Activated CD4-positive, alpha-beta memory T cell treated with anti-CD3 and anti-CD28 coated beads for 36 hours (primary cell): ENCODE measurements at places on chromosomes 3 and 15. TPM values are rescaled to one million over a fixed set of nuclear protein-coding genes. Genes with fewer than 3 reads are reported as not detected.

- no peaks in the 10 kb centered on the region for H3K27me3 ChIP-seq
- H3K36me3 ChIP-seq = no peaks in the 10 kb centered on the region
- no peak for DNase-seq
- H3K4me1 ChIP-seq = no peaks in the 10 kb centered on the region
- H3K27ac ChIP-seq = no peak overlapping the region
Observed at GRCh38 chr3:84637272-84637671, 321.5 kb upstream of the CADM2 start.

DNA sequence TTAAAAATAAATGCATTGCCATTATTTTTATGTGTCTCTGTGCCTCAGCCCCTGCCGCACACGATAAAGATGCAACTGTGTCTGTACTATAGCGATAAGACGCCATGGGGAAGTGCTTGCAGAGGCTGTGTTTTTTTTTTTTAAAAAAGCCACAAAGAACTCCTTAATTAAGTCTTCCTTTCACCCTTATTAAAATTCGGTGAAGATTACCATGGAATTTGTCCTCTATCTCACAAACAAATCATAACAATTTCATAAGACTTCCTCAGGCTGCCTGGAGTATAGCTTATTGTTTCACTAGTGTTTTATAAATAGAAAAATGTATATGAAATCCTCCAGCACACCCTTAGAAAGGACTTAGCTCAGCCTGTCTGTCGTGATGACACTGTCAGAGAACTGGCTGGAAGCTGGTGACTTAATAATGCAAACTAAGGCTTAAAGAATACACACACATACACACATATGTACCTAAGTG lies 374.8 kb upstream of the SLCO3A1 start:
- H3K27me3 ChIP-seq = no peaks in the 10 kb centered on the region
- DNase-seq = no peak
- H3K4me3 ChIP-seq = no peak overlapping the region

DNA sequence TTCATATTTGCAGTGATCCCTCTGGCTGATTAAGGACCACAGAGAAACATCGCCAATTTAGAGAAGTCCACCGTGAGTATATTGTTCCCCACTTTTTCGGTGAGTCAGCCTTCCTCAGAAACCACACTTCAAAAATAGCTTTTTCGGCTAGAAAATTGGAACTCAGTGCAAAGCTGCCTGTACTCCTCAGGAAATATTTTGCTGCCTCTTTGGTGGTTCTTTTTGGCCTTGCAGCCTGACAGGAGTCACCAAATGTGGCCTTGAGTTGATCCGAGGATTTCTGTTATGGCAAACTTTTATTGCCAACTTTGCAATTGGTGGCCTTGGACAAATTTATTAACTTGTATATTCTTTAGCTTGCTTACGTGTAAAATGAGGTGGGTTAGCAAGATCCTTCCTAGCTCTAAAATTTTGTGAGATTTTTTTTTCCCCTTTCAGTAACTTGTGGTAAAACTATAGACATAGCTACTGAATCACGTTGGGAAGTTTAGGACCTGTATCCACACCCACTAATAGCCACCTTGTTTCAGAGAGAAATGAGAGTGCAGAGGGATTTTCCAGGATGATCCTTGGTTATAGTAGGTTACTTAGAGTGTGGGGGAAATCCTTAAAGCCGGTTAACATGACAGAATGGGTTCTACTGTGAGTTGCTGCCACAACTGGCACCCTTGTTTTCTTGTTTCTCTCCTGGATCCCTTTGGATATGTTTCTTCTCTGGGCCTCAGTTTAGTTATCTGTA lies 9.9 kb downstream of the ARL6IP5 start:
- H3K4me3 ChIP-seq = peak overlapping the region; percentile 55
- no peak for DNase-seq
- H3K27ac ChIP-seq = peak overlapping the region; percentile 88
- H3K27me3 ChIP-seq = no peaks in the 10 kb centered on the region
- H3K4me1 ChIP-seq = peaks cover 84% of the 10 kb centered on the region

LRRIQ4 gene
- not detected for total RNA-seq

- no peak for DNase-seq
- H3K4me3 ChIP-seq = no peak overlapping the region
- H3K4me1 ChIP-seq = no peaks in the 10 kb centered on the region
- H3K36me3 ChIP-seq = no peaks in the 10 kb centered on the region
- no peak overlapping the region for H3K27ac ChIP-seq
Observed at GRCh38 chr3:109874896-109875708, 537.8 kb upstream of the DPPA4 start.

- no peaks in the 10 kb centered on the region for H3K36me3 ChIP-seq
- H3K27ac ChIP-seq = no peak overlapping the region
- no peak for DNase-seq
- H3K4me3 ChIP-seq = no peak overlapping the region
Observed at GRCh38 chr3:12648384-12648959, 15.4 kb downstream of the RAF1 start.

UBE2E2 gene
- 4.2 TPM for total RNA-seq

FBXL22 gene
- total RNA-seq = 0.74 TPM

DNA sequence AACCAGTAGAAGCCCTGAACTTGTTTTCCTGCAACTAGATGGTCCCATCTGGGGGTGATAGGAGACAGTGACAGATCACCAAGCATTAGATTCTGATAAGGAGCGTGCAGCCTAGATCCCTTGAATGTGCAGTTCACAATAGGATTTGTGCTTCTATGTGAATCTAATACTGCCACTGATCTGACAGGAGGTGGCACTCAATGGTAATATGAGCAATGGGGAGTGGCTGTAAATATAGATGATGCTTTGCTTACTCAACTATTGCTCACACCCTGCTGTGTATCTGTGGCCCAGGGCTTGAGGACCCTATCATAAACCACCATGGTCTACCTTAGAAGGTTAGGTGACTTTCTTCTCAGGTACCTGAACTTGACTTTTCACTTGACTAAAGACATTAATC lies 417.1 kb upstream of the ARHGEF26 start:
- no peak overlapping the region for H3K27ac ChIP-seq
- DNase-seq = no peak
- no peak overlapping the region for H3K4me3 ChIP-seq
- H3K27me3 ChIP-seq = peaks cover 4% of the 10 kb centered on the region
- no peaks in the 10 kb centered on the region for H3K4me1 ChIP-seq

DNA sequence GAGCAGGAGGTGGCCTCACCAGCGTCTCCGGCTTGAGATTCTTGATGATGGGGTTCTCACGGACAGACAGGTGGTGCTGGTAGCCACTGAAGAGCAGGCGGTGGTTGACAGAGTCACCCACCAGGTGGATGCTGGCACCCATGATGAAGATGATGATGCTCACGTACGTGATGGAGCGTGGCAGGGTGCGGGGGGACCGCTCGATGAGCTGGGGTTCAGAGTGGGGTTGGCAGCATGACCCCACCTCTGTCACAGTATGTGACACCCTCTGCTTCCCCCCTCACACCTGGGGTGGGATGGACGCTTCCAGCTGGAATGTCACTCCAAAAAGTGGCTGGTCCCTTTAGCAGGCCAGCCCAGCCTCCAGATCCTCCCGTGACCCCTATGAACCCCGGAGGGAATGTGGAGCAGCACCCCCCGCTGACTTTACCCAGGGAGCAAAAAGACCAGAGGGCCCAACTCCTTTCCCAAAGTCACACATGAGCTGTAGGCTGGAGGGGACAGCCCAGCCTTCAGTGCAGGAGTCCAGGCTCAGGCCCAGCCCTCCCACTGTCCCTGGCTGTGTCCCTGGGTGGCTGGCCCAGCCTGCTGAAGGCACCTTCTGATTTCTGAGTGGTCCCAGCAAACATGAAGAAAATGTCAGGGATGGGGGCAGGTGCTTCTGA lies 6.7 kb upstream of the CALML4 start:
- DNase-seq = no peak
- H3K36me3 ChIP-seq = no peaks in the 10 kb centered on the region
- peaks cover 19% of the 10 kb centered on the region for H3K4me1 ChIP-seq

LRRC28 gene
- total RNA-seq = 22.6 TPM

DNA sequence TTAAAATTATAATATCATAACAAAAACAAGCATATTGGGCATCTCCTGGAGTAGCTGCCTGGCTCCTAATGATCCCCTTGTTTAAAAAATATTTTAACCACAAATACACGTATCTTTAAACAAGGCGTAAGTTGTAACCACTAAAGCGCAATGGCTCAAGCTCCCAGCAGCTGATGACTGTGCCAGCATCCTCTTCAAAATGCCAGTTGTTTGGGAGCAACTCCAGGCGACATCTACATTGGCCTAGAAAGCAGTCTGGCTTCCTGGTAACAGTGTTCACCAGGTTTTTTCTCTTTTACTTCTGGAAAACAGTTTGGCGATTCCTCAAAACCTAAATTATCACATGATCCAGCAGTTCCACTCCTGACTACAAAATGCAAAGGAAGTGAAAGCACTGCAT lies 13.8 kb downstream of the PCOLCE2 start:
- no peaks in the 10 kb centered on the region for H3K36me3 ChIP-seq
- no peak for DNase-seq
- no peak overlapping the region for H3K4me3 ChIP-seq
- no peak overlapping the region for H3K27ac ChIP-seq
- peaks cover 6% of the 10 kb centered on the region for H3K4me1 ChIP-seq
- peaks cover 7% of the 10 kb centered on the region for H3K27me3 ChIP-seq

SLC7A14 gene
- total RNA-seq = not detected

DNA sequence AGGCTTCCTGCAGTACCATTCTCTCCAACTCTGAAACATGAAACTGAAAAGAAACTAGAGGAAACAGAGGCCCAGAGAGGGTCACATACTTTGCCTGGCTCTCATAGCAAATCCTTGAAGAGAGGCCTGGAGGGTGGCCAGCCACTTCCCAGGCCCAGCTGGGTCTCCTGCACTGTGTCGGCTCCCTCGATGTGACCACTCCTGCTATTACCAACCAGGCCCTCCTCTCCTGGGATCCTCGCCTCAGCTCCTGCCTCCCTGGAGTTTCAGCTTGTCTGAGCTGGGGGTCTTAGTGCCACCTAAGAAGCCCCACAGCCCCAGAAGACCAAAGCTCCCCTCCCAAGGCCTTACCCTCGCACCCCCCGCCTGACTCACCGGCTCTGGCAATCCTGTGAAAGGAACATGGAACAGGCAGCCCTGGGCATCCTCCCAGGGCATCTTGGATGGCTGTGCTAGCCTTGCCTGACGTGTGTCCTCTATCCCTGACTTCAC lies 4.6 kb downstream of the LOXL1 start:
- H3K4me1 ChIP-seq = peaks cover 27% of the 10 kb centered on the region
- DNase-seq = no peak
- no peaks in the 10 kb centered on the region for H3K27me3 ChIP-seq
- H3K36me3 ChIP-seq = no peaks in the 10 kb centered on the region
- H3K27ac ChIP-seq = no peak overlapping the region

LRRC15 gene
- total RNA-seq = not detected

- peaks cover 39% of the 10 kb centered on the region for H3K36me3 ChIP-seq
- no peak overlapping the region for H3K27ac ChIP-seq
- H3K27me3 ChIP-seq = no peaks in the 10 kb centered on the region
- H3K4me3 ChIP-seq = no peak overlapping the region
Observed at GRCh38 chr15:78000091-78000926, 77.2 kb downstream of the TBC1D2B start.

DNA sequence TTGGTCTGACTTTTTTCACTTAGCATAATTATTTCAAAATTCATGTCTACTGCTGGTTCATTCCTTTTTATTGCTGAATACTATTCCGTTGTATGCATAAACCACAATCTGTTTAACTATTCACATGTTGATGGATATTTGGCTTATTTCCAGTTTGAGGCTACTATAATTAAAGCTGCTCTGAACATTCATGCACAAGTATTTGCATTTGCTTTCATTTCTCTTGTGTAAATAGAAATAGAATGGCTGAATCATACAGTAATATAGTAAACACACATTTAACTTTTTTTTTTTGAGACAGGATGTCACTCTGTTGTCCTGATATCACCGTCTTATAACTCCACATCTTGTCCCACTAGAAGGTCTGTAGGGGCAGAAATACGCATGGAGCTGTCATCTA lies 57.3 kb downstream of the NMNAT3 start:
- H3K36me3 ChIP-seq = no peaks in the 10 kb centered on the region
- DNase-seq = no peak
- no peak overlapping the region for H3K27ac ChIP-seq
- H3K4me1 ChIP-seq = no peaks in the 10 kb centered on the region

GRCh38 chr15:84898761-84899160 lies 14.3 kb downstream of the SLC28A1 start:
- H3K27ac ChIP-seq = no peak overlapping the region
- H3K36me3 ChIP-seq = no peaks in the 10 kb centered on the region
- H3K4me1 ChIP-seq = no peaks in the 10 kb centered on the region
- no peak for DNase-seq

- H3K36me3 ChIP-seq = no peaks in the 10 kb centered on the region
- no peak overlapping the region for H3K4me3 ChIP-seq
- H3K27ac ChIP-seq = no peak overlapping the region
Observed at GRCh38 chr3:55296030-55296429, 191.1 kb downstream of the WNT5A start.

- H3K4me3 ChIP-seq = no peak overlapping the region
- no peaks in the 10 kb centered on the region for H3K4me1 ChIP-seq
- no peaks in the 10 kb centered on the region for H3K36me3 ChIP-seq
- DNase-seq = no peak
Observed at GRCh38 chr3:36774052-36774451, 9.7 kb upstream of the DCLK3 start.

DNA sequence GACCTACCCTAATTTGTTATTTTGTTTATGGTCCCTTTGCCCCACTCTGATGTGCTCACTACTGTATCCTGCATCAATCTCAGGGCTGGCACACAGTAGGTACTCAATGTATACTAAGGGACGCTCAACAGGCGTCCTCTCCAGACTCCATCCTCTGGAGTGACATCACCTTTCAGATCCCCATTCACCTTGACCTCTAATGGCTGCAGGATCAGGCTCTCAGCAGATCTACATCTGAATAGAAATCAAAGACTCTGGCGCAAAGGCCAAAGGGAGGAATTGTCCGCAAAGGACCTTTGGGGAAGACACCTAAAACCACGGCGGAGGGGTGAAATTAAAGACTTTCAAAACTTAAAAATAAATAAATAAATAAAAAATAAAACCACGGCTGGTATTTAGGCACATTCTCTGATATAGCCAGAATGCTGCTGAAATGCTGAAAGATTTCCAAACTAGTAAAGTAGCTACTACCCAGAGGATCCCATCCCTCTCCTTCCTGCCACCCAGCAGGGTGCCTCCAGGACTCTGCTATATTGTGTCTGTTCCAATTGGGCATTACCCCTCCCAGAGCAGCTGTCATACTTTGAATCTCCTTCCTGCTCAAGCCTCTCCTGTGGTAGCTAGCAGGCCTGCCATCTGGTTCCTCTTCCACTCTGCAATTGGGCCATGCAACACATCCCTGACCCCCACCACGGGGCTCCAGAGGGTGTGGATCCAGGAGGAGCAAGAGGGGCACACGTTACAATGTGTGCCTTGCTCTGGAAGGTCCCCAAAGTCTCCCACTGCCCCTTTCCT lies 6.1 kb downstream of the SHF start:
- H3K4me1 ChIP-seq = peaks cover 23% of the 10 kb centered on the region
- H3K36me3 ChIP-seq = no peaks in the 10 kb centered on the region
- no peak for DNase-seq
- H3K27me3 ChIP-seq = no peaks in the 10 kb centered on the region

- no peak for DNase-seq
- H3K4me3 ChIP-seq = no peak overlapping the region
- H3K27me3 ChIP-seq = peaks cover 2% of the 10 kb centered on the region
- no peaks in the 10 kb centered on the region for H3K4me1 ChIP-seq
Observed at GRCh38 chr3:30256474-30256873, 349.9 kb upstream of the TGFBR2 start.

GRCh38 chr3:51389423-51390183 lies 1.5 kb upstream of the RBM15B start:
- peaks cover 48% of the 10 kb centered on the region for H3K36me3 ChIP-seq
- H3K4me3 ChIP-seq = no peak overlapping the region
- peaks cover 72% of the 10 kb centered on the region for H3K4me1 ChIP-seq
- no peaks in the 10 kb centered on the region for H3K27me3 ChIP-seq
- no peak overlapping the region for H3K27ac ChIP-seq
